ENCODE measurements at places on chromosomes 5 and 9.

DNA sequence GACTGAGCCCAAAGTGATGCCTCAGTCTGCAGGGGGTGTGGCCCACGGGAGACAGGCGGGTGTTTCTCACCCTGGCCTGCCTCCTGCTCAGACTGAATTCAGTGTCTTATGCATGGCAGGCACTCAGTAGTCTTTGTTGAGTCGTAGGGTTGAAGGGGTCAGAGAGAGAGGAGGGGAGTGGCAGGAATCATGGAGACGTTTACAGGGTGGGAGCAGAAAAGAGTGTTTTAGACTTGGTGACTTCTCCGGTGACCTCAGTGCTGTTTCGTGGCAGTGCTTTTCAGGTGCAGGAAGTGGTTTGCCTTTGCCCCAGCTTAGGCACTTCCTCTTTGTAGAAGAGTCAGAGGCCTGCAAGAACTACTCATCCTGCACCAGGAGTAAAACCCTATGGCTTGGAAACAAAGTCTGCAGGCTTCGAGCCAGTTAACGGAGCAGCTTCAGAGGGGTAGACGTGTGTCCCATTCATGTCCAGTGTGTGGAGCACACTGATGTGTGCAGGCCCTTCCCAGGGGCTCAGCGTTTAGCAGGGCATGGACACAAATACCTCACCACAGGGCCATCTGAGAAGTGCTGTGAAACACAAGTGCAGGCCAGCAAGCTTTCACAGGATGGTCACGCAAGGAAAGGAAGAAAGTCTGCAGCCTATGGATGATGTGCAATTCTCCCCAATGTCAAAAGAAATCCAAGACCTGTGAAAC is 24.5 kb upstream of the SEMA4D start:
- peak; percentile 87 for DNase-seq

DNA sequence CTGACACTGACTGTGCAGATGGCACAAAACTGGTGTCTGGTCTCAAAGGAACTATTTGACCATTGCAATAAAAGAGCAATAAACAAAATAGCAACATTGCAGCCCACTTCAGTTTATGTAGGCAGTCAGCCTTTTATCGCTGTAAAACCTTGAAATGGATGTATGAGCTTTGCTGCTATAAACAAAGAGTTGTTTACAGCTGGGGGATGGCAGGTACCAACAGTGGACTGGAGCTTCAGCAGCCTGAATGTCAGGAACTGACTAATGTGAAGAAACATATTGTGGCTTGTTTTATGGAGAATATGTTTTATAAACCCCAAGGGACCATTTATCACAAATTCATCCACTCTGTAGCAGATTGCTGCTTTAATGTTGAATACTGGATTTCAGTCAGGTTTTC is 78.0 kb downstream of the PTPRD start:
- no peak for DNase-seq

DNA sequence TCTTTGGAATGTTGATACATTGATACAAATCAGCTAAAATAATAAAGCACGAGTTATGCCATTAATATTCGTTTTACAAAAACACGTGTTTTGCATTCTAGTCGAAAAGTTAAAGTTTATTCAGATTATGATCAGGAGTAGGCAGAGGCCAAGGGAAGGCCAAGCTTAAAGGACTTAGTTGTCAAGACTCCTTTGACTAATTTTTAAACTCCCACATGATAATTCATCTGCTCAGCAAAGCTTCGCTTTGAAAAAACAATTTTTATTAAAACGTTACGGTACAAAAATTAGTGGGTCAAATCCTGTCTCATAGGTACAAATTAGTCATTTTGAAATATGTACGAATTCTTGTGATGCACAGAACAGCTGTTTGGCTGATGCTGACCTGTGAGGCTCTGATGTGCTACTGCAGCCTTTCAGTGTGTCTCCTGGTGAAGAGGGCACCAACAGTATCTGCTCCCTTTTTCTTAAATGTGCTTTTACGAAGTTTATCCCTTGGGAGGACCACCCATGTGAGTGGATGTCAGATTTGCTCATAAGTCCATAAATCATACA is 23.0 kb upstream of the NR3C1 start:
- DNase-seq = no peak

DNA sequence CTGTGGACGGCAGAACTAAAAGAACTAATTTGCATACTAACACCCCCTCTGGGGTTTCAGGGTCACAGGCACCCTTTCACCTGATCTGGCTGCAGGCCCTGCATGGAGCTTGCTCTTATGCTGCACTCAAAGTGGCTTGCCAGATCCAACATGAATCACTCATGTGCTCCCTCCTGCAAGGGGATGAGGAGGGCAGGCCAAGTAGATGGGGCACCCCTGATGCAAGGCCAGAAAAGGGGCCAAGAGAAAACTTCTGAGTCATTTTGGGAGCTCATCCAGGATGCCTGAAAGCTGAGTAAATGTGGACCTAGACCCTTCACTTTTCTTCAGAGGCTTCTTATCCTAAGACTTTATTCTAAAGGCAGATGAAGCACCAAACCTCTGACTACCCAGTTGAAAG is 558.5 kb upstream of the PTGER4 start:
- DNase-seq = no peak

DNA sequence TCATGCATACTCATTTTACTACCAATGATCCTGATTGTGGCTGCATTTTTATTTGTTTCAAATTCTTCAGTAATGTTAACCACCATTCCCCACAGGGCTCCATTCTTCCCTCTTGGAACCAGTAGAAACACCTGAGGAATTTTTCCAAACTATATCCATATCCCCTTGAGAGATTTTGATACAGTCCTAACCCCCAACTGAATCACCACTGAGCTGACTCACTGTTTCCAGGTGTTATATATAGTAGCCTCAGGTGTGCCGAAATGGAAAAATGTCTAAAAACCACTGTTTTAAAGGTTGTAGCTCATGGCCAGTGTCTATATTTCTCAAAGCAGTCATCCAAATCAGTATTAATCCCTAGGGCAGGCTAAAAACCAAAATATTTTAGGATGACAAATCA is 85.2 kb downstream of the MRPS27 start:
- DNase-seq = no peak

DNA sequence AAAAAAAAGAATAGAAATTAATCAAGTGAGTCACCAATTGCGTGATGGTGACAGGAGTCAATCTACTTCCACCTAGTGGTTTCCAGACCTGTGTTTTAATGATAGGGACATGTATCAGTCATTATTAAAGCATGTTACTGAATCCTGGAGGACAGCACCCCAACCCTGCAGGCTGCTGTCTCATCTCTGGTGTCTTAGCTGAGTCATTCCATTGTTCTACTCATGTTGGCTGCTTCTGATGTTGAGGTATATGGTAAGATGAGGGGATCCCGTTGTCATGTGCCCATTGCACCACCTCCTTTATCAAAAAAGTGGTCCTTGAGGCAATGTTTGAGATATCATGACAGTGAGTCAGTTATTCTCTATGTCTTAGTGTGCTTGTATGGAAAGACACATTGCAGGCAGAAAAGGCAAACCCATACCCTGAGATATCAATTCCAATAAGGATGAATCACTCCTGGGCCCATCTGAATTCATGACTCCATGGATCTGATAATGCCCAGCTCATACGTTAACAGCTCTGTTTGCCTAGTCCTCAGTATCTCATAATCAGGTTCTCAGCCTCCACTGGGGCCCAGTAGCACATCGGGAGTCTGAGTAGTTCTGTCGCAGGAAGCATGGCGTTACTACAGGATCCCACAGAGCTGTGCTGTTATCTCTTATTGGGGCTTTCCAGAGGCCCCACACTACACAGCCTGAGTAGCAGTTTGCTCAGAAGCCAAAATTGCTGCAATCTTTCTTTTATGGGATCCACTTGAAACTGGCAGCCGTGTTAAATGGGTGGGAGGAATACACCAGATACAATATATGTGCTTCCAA is 31.2 kb downstream of the HMGCS1 start:
- no peak for DNase-seq

DNA sequence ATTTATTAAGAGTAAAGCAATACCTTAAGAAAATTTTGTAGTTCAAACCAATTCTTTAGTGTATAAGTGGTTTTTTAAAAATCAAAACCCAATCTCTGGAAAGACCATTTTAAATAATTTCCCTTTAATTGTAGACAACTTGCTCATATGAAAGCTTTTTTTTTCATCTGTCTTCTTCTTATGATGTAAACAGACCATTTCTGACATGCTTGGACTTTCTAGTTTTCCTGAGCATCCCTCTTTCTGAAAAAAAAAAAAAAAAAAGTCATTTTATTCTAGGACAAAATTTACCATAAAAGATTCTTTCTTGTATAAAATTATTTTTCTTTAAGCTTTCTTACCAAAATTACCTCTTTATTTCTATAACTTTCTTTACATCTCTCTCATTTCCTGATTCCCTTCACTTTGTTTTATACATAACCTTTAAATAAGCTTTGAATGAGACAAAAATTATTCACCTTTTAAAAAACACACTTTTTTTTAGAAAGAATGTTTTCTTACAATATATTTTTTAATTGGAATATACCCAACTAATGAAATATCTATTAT is 67.5 kb downstream of the COL15A1 start:
- no peak for DNase-seq

GRCh38 chr5:148681157-148682057 is 27.1 kb upstream of the HTR4 start:
- DNase-seq = no peak

DNA sequence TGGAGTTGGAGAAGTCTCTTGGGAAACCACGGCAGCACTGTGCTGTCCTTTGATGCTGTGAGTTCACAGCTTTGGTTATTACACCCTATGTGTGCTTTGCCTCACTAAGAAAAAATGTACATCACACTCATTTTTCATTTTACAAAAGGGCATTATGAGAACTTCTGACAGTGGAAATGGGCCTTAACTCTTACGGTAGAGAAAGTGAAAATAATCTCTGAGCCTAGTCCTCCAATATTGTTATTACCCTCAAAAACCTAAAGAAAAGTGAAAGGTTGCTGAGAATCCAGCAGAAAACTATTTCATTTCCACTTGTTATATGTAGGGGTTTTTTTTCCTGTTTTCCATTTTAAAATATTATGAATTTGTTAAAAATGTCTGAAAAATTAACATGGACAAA is 8.2 kb upstream of the OR13D1 start:
- no peak for DNase-seq

- no peak for DNase-seq
Measured at GRCh38 chr9:82938426-82939218, 124.3 kb downstream of the RASEF start.

DNA sequence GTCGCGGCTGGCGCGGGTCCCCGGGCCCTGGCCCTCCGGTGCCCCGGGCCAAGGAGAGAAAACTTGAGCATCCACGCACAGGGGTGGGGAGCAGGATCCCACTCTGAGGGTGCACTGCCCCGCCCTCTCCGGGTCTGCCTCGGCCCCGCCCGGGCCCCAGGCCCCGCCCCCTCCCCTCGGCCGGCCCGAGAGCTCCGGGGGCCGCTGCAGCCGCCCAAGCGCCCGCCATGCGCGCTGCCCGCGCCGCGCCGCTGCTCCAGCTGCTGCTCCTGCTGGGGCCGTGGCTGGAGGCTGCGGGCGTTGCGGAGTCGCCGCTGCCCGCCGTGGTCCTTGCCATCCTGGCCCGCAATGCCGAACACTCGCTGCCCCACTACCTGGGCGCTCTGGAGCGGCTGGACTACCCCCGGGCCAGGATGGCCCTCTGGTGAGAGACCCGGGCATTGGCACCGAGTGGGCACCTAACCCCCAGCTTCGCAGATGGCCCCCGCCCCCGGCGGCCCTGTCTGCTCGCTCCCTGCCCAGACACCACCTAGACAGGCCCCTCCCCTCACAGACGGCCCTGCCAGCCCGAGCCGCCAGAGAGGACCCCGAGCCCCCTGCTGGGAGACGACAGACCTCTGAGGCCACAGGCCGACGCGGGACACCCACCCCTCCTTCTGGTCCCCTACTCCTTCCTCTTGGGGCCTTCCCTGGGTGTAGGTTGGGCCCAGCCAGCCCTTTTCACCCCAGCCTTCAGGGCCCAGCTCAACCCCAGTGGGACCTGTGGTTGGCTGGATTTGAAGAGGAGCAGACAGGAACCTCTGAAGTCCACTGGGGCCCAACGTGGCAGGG is at the start of gene CERCAM:
Gene CERCAM (plus strand): TSS at position 207 of the 831 bp plus-strand sequence. CDS start 21 bp downstream, at position 228.
- DNase-seq = peak; percentile 32

DNA sequence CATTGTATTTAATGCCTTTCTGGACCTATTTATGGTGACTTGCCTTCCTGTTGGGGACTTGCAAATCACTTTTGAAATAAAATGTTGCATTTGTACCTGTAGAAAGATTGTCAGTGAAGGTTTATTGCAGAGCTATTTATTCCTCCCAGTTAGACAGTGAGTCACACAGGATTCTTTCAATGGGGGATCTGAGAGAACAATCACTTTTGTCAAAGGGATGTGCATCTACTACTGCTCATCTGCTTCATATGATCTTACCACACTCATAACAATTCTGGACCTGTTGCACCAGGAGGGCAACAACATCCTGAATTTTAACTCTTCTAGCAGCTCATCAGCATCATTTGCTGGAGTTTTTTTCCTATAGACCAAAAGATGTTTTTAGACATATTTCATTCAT is 66.8 kb downstream of the FBXL7 start:
- no peak for DNase-seq

- DNase-seq = no peak
Measured at GRCh38 chr9:132319421-132320110, 35.2 kb downstream of the SETX start.

GRCh38 chr9:126490871-126491567 is 122.7 kb upstream of the LMX1B start:
- peak; percentile 70 for DNase-seq

DNA sequence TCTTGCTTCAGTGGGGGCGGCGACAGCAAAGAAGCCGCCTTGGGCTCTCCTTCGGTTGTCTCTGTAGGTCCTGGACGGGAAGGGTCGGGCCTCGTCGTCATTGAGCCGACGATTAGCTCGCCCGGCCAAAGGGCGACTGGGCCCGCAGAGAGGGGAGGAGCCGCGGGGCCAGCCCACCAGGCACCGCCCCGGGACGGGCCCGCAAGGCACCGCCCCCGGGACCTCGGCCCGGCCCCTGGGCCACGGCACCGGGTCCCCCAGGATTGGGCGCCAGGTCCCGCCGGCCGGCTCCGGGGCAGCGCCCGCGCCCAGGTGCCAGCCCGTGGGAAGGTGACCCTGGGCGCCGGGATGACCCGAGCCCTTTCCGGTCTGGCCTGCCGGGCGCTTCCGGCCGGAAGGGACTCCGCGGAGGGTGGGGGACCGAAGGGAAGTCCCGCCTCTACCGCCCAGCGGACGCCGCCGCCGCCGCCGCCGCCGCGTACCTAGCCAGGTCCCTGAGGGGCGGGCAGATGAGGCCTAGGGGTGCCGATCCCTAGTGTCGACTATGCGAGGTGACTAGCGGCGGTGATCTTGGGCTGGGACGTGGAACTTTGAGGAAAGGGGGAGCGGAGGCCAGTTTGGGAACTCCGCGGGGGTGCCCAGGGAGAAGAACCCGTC is at the start of the genes GBA2 and RGP1:
Gene GBA2 (minus strand): TSS at position 371 of the 657 bp plus-strand sequence. CDS start 524 bp downstream, outside the sequence.
Gene RGP1 (plus strand): TSS at position 430 of the 657 bp plus-strand sequence. CDS start 469 bp downstream, outside the sequence.
- peak; percentile 54 for DNase-seq

- DNase-seq = no peak
Measured at GRCh38 chr9:84187090-84187489, 153.5 kb downstream of the SLC28A3 start.

DNA sequence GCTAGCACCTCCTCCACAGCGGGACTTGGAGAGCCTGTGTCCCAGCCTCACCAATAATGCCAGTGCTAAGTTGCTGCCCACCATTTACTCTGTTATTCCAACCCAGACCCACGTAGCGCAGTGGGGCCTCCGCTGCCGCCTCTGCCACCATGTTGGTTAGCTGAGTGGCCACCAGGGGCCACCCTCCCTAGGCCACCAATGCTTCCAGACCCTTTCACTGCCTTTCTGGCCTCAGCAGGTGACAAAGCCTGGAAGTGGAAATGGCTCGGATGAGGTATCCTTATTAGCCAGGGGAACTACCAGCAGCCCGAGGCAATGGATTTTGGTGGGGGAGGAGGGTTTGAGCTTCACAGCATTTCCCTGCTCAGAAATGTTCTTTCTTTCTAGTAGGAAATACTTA is 110.1 kb downstream of the OSTF1 start:
- DNase-seq = no peak

GRCh38 chr9:134605351-134605965 is 36.1 kb upstream of the COL5A1 start:
- no peak for DNase-seq

Measured in CD4-positive, alpha-beta T cell treated with Interleukin-6 at 100 ng/mL for 8 hours (primary cell).